ENCODE measurements at places on chromosomes 6 and 20. TPM values are rescaled to one million over a fixed set of nuclear protein-coding genes. Genes with fewer than 3 reads are reported as not detected.

DAAM2 gene
- not detected for total RNA-seq

TRPC4AP gene
- 43.2 TPM for total RNA-seq

TFAP2D gene
- total RNA-seq, result not detected

BTN1A1 gene
- total RNA-seq, result not detected

PROKR2 gene
- total RNA-seq, result not detected

KCTD20 gene
- 56.5 TPM for total RNA-seq

NMBR gene
- total RNA-seq, result not detected

MAFB gene
- not detected for total RNA-seq

CAGE1 gene
- 0.16 TPM for total RNA-seq

GNRH2 gene
- 1.5 TPM for total RNA-seq

CCDC170 gene
- total RNA-seq, result not detected

KCNK16 gene
- not detected for total RNA-seq

C4A gene
- total RNA-seq, result 3.6 TPM

CNR1 gene
- not detected for total RNA-seq

Measured in activated CD8-positive, alpha-beta T cell treated with anti-CD3 and anti-CD28 coated beads, Interleukin-2, amount 10 ng/mL, durations not matched to agents 7 days and 5 days (primary cell).